ENCODE measurements at places on chromosomes 7 and 10. TPM values are rescaled to one million over a fixed set of nuclear protein-coding genes. Genes with fewer than 3 reads are reported as not detected.

- no peak for DNase-seq
- peaks cover 13% of the 10 kb centered on the region for H3K36me3 ChIP-seq
- no peaks in the 10 kb centered on the region for H3K27me3 ChIP-seq
- no peak overlapping the region for H3K4me3 ChIP-seq
- no peak overlapping the region for H3K27ac ChIP-seq
- H3K4me1 ChIP-seq = peaks cover 6% of the 10 kb centered on the region
Observed at GRCh38 chr10:73788864-73789658, 3.7 kb downstream of the ZSWIM8 start.

DNA sequence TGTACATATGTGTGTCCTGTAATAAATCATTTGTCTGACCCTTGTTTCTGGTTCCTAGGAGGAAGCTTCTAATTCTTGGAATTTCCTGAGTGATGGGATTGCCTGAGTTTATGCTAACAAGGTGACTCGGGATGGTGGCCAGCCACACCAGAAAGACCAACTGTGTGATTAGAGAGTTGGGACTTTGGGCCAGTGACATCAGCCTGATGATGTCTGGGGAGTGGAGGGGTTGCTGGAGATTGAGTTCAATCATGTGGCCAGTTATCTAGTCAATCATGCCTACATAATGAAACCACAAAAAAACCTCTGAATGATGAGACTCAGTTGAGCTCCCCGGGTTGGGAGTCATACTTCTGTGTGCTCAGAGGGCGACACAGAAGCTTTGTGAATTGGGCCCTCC, 23.5 kb upstream of the CARD11 start:
- H3K36me3 ChIP-seq = no peaks in the 10 kb centered on the region
- no peak for DNase-seq
- H3K4me3 ChIP-seq = no peak overlapping the region
- no peaks in the 10 kb centered on the region for H3K27me3 ChIP-seq
- no peak overlapping the region for H3K27ac ChIP-seq
- H3K4me1 ChIP-seq = no peaks in the 10 kb centered on the region

DNA sequence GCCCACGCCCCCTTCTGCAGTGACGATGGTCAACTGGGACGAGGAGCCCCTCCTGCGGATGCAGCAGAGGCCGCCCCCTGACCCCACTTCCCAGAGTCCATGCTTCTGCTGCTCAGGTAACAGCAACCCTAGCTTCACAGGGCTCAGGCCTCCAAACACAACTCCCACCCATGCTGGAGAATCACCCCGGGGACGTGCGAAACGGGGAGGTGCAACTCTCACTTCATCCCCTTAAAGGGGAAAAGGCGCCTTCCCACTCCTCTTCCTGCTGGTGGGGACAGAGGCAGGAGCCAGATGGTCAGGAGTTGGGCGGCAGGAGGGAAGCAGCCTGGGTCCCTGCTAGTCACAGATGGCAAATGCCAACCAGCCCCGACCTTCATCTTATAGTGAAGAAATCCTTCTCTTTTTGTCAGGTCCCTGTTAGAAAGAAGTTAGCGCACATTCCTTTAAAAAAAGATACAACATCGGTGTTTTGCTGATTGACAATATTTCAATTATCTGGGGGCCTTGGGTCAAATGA, 155.4 kb downstream of the DIP2C start:
- H3K4me1 ChIP-seq = no peaks in the 10 kb centered on the region
- H3K27me3 ChIP-seq = no peaks in the 10 kb centered on the region

DNA sequence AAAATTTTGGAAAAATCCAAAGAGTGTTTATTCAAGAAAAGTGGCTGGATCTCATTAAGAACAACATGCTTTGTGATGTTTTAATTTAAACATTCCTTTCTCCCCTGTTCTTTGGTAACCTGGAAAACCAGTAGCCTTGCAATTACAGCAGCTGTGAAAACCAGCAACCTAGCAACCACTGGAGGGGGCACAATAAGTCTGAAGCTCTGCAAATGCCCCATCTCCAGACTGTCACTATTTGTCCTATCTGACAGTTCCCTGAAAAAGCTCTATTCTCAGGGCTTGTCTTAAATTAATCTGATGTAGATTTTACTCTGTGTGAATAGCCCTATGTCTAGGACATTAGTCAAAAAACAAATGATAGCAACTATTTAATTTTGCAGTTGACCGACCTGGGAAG, 137.6 kb upstream of the THSD7A start:
- peaks cover 23% of the 10 kb centered on the region for H3K4me1 ChIP-seq

- peaks cover 2% of the 10 kb centered on the region for H3K36me3 ChIP-seq
- peaks cover 11% of the 10 kb centered on the region for H3K27me3 ChIP-seq
- no peaks in the 10 kb centered on the region for H3K4me1 ChIP-seq
- H3K4me3 ChIP-seq = peak overlapping the region; percentile 68
Observed at GRCh38 chr10:48603421-48604038, 1.3 kb downstream of the ARHGAP22 start.

- H3K27me3 ChIP-seq = no peaks in the 10 kb centered on the region
- no peaks in the 10 kb centered on the region for H3K36me3 ChIP-seq
- H3K4me1 ChIP-seq = no peaks in the 10 kb centered on the region
- no peak for DNase-seq
- no peak overlapping the region for H3K4me3 ChIP-seq
Observed at GRCh38 chr7:24723178-24723530, 34.1 kb downstream of the GSDME start.

DNA sequence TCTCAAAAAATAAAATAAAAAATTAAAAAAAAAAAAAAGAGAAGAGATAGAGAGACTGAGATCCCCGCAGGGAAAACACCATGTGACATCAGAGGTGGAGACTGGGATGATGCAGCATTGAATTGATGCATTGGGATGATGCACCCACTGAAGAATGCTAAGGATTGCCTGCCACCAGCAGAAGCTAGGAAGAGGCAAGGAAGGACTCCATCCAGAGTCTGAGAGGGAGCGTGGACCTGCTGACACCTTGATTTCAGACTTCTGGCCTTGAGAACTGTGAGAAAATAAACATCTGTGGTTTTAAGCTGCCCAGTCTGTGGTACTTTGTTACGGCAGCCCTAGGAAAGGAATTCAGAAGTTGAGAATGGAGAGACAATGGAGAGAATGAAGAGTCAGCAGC, 89.8 kb upstream of the PRPS1L1 start:
- no peaks in the 10 kb centered on the region for H3K36me3 ChIP-seq
- H3K4me3 ChIP-seq = no peak overlapping the region
- no peak for DNase-seq
- H3K27ac ChIP-seq = no peak overlapping the region
- H3K27me3 ChIP-seq = no peaks in the 10 kb centered on the region

- H3K4me1 ChIP-seq = no peaks in the 10 kb centered on the region
- no peak overlapping the region for H3K27ac ChIP-seq
Observed at GRCh38 chr7:132511387-132511786, 64.9 kb downstream of the PLXNA4 start.

- no peaks in the 10 kb centered on the region for H3K36me3 ChIP-seq
- no peak overlapping the region for H3K4me3 ChIP-seq
- no peaks in the 10 kb centered on the region for H3K4me1 ChIP-seq
- no peak for DNase-seq
Observed at GRCh38 chr10:63765126-63765525, 243.9 kb downstream of the REEP3 start.

- H3K4me3 ChIP-seq = no peak overlapping the region
- no peaks in the 10 kb centered on the region for H3K27me3 ChIP-seq
- no peaks in the 10 kb centered on the region for H3K4me1 ChIP-seq
- DNase-seq = no peak
Observed at GRCh38 chr10:124975977-124976514, 34.1 kb downstream of the ZRANB1 start.

GRCh38 chr10:3666525-3667302, 118.3 kb downstream of the KLF6 start:
- no peak overlapping the region for H3K4me3 ChIP-seq
- H3K27me3 ChIP-seq = no peaks in the 10 kb centered on the region
- DNase-seq = no peak
- H3K36me3 ChIP-seq = no peaks in the 10 kb centered on the region
- H3K4me1 ChIP-seq = no peaks in the 10 kb centered on the region
- no peak overlapping the region for H3K27ac ChIP-seq

- no peak overlapping the region for H3K4me3 ChIP-seq
- no peak for DNase-seq
Observed at GRCh38 chr7:80241671-80242070, 107.0 kb downstream of the GNAI1 start.

GRCh38 chr10:68125772-68126171, 16.5 kb downstream of the MYPN start:
- H3K36me3 ChIP-seq = peaks cover 2% of the 10 kb centered on the region
- H3K4me3 ChIP-seq = no peak overlapping the region
- H3K27me3 ChIP-seq = no peaks in the 10 kb centered on the region
- no peak for DNase-seq

- DNase-seq = no peak
- H3K4me3 ChIP-seq = no peak overlapping the region
Observed at GRCh38 chr10:102832987-102833386, 4.2 kb downstream of the CYP17A1 start.

GRCh38 chr10:14530465-14530864, 199.7 kb upstream of the FRMD4A start:
- H3K4me3 ChIP-seq = no peak overlapping the region
- no peak for DNase-seq
- no peaks in the 10 kb centered on the region for H3K4me1 ChIP-seq
- no peak overlapping the region for H3K27ac ChIP-seq
- H3K27me3 ChIP-seq = no peaks in the 10 kb centered on the region

DNA sequence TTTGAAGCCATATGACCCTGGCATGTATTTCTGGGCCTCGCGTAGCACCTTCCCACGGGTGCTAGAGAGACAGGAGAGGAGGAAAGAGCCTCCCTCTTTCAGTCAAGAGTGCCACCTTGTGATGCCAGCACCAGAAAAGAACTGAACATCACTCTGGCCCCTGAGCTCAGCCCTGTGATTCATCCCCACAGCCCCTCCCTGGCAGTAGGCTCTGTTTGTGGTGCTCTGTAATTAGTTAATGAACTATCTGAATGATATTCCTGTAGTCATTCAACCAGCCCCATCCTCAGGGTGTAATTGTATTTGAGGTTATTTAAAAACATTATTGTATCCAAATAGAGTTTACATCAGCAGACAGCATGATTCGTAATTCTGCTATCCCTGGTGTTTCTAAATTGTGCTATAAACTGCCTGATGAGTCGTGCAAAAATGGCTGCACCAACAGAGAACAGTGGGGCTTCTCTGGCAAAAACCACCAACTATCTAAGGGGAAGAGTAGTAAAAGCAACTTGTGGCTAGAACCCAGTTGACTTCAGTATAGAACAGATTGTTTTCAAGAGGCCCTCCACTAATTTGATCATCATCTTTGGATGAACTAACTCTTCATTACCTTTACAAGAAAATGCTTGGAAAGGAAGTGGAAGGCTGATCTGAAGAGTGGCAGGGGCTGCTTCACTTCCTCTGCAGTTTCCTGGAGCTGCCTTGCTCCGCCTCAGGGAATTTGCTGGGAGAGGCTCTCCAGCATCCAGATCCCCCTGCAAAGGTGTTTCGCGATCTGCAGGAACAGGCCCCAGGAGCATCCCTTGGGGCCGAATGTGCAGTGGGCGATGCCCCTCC, 23.7 kb upstream of the TIAL1 start:
- no peak overlapping the region for H3K4me3 ChIP-seq
- H3K4me1 ChIP-seq = peaks cover 4% of the 10 kb centered on the region
- no peak overlapping the region for H3K27ac ChIP-seq
- no peak for DNase-seq
- H3K36me3 ChIP-seq = no peaks in the 10 kb centered on the region

- no peaks in the 10 kb centered on the region for H3K4me1 ChIP-seq
- peaks cover 5% of the 10 kb centered on the region for H3K27me3 ChIP-seq
- DNase-seq = no peak
- no peaks in the 10 kb centered on the region for H3K36me3 ChIP-seq
Observed at GRCh38 chr7:26549281-26549944, 257.8 kb downstream of the SNX10 start.

GRCh38 chr7:158992759-158993158, 136.4 kb downstream of the DYNC2I1 start:
- no peaks in the 10 kb centered on the region for H3K36me3 ChIP-seq
- no peak for DNase-seq
- peaks cover 2% of the 10 kb centered on the region for H3K27me3 ChIP-seq
- no peaks in the 10 kb centered on the region for H3K4me1 ChIP-seq

DNA sequence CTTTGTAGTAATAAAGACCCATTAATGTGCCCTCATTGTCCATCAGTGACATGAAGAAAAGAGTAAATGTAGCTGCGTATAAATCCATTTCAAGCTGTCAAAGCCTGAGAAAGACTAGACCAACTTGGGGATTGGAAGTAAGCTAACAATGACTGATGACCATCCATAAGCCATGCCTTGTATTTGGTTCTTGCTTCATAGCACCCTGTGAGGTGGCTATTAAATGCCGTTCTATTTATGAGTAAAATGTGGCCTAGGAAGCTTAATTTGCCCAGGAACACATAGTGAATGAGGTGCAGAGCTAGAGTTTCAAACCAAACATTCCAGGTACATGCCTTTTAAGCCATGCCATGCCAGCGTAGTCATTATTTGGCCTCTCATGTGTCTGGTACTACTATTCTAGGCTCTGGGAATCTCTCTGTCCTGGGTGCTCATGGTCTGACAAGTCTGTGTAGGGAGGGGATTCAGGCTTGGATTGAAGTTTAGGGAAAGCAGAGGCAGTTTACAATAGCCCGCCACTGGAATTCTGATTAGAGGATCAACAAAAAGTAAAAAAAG, 92.1 kb downstream of the ZNF277 start:
- H3K27me3 ChIP-seq = no peaks in the 10 kb centered on the region
- DNase-seq = no peak
- no peak overlapping the region for H3K27ac ChIP-seq

- DNase-seq = no peak
- H3K36me3 ChIP-seq = no peaks in the 10 kb centered on the region
- H3K27me3 ChIP-seq = no peaks in the 10 kb centered on the region
- peak overlapping the region; percentile 97 for H3K27ac ChIP-seq
- peaks cover 60% of the 10 kb centered on the region for H3K4me1 ChIP-seq
Observed at GRCh38 chr7:92699560-92699959, 109.4 kb upstream of the FAM133B start.

DNA sequence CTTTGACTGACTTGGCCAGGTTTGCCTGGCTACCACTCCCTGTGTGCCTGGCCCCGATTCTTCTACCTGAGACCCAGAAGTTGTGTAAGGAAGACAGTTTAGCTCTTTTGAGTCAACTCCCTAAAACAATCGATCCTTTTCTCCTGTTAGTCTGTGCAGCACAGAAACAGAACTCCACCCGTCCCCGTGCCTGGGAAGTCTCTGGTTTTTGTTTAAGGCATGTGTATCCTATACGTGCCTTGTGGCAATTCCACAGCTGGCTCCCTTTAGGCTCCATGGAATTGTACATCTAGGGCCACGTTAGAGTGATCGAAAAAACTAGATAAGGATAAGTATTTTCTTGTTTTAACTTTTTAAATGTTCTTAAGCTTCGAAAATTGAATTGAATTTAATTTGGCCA, 131.6 kb downstream of the BICC1 start:
- no peak overlapping the region for H3K27ac ChIP-seq
- no peak for DNase-seq

The GPR158 gene
- 0.64 TPM for total RNA-seq

The PON3 gene
- total RNA-seq = 1.2 TPM

The UNCX gene
- not detected for total RNA-seq

The EGR2 gene
- total RNA-seq = 0.82 TPM

The BTBD16 gene
- 0.82 TPM for total RNA-seq

The NUPR2 gene
- not detected for total RNA-seq

The KIN gene
- 8.4 TPM for total RNA-seq

The ECHS1 gene
- total RNA-seq = 165 TPM

The GTF2IRD1 gene
- 54.0 TPM for total RNA-seq

The FAM24B gene
- 21.3 TPM for total RNA-seq

The NEUROG3 gene
- not detected for total RNA-seq

The SLIT1 gene
- total RNA-seq = 2.6 TPM

The ADAMTS14 gene
- total RNA-seq = 0.67 TPM

The SUFU gene
- total RNA-seq = 9.5 TPM
